ENCODE measurements at places on chromosomes 2 and 18.

DNA sequence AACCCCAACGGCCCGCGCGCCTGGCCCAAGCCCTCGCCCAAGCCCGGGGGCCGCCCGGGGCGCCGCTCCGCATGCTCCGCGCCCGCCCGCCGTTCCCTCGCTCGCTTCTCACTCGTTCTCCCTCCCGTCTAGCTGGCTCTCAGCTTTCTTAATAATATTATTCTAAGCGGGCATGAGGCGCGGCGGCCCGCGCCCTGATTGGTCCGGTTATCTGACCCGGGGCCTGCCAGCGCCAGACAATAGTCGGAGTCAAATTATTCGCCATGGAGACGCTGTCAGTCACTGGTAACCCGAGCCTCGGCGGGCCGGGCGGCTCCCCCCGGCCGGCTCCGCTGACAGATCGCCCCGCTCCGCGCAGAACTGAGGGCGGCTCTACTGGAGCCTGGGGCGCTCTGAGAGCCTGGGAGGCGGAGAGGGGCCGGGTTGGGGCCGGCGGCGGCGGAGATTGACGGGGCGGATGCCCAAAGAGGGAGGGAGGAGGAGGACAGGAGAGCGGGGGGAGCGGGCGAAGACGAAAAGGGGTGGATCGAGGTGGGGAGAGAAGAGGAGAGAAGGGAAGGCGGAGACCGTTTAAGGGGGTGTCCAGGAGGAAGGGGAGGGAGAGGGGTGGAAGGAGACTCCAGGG is at the start of gene SIX2:
TSS of gene SIX2 (minus strand) at position 150 of the 625 bp plus-strand sequence. CDS start 342 bp downstream, outside the sequence.
- DNase-seq, result no peak

- no peak for DNase-seq
Observed at GRCh38 chr2:15334644-15335326, 226.3 kb downstream of the NBAS start.

DNA sequence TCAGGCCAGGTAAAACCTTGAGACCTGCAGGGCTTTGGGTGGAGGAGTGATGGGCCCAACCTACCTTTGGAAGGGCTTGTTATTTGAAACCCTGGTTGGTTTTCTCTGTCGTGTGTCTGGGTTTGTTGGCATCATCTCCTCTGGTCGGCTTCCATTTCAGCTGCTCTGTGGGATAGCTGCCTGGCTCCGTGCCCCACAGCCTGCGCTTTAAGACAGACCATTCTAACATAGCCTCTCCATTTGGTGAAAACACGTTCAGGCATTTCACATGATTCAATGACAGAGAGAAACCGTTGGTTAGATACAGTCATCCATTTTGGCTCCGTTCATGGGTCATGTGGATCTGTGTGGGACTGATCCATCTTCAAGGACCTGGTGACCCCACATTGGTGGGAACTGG is 37.0 kb upstream of the LYPD6B start:
- no peak for DNase-seq

GRCh38 chr2:191321861-191322662 is 76.9 kb downstream of the MYO1B start:
- no peak for DNase-seq

DNA sequence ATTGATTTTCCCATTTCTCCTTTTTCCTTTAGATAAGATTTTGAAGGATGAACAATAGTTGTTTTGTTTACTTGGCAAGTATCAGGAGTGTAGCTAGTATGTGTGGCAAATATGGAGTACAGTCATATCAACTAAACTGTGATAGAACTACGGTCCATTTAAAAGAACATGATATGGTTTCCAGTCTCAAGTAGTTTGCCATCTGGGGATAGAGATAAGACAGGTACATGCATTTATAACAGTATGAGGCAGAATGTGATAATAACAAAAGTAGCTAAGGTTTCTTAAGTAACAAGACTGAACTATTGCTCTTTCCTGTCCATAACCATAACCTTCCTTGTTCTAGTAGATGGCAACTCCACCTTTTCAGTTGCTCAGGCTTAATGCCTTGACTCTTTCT is 75.6 kb upstream of the TACR1 start:
- DNase-seq, result no peak

DNA sequence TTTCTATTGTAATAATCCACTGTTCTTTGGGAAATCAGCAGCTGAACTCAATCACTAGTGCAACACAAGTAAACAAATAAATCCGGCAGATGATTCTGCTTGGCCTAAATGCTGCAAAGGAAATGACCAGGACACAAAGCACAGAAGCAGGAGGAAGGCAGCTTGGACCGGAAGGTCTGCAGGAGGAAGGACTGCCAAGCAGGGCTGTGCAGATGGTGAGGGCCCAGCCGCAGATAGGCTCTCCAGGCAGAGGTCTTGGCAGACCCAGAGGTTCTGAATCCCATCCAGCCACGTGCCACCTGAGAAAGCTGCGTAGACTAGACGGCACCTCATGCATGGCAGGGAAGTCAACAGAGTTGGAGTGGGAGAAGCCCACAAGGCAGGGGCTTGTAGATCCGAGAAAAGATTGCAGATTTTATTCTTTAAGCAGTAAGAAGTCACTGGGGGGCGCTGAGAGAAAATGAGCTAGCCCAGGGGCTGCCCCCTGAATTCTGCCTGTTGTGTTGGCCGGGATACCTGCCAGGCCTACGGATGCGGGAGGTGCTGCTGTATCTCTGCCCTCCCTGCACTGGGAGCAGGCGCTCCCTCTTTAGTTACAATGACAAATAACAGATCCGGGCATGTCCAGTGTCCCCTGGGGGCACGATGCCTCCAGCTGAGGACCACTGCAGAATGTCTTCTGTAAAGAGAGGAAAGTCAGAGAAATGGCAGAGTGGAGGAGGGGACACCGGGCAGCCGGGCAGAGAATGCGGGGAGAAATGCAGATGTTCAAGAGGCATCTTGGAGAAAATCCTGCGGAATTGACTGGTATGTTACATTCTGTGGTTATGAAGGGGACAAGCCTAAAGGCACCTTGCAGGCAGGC is 153.5 kb downstream of the PXDN start:
- no peak for DNase-seq

DNA sequence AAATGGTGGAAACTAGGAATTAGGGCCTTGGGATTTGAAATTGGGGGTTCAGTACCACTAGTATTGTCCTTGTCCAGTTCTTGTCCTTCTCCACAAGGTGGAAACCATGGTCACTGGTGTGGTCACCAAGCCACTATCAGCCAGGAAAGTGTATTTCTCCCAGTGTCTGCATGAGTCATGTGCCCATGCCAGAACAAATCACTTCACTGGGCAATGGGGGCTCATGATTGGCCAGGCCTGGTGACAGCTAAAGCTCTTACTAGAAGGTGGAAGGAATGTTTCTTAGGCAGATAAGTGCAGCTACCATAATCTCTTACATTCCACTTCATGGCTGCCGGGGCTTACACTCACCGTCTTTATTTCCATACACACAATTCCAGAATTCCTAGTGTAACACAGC is 124.8 kb upstream of the TACR1 start:
- no peak for DNase-seq

DNA sequence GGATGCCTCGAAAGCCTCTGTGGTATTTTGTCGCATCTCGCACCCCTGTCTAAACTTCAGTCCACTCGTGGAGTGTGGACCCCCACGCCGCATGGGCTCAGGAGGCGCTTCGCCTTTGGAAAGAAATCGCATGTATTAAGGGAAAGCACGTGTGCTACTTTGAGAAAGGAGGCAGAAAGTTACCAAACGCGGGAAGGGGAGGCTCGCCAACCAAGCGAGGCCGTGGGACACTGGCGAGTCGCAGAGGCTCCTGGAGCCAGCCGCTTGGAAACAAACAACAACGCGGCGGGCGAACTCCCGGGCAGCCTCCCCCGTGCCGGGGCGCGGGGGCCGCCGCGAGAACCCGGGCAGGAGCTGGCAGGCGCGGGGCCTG is 455 bp upstream of the AGAP1 start:
- no peak for DNase-seq

DNA sequence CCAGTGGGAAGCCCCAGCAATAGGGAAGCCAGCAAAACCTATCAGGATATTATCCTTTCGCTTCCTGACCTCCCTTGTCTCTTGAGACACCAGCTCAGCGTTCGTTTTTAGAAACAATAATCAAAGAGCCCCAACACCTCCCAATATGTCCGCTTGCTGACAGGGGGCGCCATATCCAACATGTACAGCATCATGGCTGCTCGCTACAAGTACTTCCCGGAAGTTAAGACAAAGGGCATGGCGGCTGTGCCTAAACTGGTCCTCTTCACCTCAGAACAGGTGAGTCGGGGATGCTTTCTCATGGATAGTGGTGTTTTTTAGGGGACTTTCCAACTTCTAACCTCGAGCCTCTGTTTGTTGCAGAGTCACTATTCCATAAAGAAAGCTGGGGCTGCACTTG is 28.7 kb downstream of the GAD1 start:
- DNase-seq, result no peak

DNA sequence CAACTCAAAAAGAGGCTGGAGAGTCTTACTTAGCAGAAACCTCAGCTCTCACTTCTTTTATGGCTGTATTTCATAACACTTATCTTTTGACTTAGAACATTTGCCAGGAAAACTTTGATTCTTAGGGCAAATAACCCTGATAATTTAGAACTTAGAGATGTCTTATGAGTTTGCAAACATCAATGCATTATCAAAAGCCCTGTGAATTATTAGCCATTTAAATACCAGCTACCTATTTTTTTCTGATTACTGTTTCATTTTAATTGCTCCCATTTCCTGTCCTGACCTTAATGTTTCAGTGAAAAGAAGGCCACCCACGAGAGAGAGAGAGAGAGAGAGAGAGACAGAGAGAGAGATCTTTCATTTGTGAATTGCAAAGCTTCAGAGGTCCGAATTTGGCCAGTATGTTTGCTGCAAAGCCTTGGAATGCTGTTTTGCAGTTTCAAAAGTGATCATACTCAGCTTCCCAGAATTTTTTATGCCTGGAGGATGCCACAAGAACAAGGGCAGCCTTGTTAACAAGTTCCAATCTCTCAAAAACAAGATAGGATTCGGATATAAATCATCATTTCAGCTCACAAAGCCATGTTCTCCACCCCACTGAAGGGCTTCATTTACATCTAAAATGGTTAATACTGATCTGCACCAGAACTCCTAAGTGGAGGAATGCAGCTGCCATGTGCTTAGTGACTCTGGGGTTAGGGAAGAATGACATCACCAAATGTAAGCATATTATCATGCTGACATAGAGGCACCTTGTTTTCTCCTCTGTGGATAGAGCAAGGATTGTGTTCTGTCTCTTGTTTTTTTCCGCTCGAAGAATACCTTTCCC is 478.2 kb downstream of the ARHGAP15 start:
- no peak for DNase-seq

DNA sequence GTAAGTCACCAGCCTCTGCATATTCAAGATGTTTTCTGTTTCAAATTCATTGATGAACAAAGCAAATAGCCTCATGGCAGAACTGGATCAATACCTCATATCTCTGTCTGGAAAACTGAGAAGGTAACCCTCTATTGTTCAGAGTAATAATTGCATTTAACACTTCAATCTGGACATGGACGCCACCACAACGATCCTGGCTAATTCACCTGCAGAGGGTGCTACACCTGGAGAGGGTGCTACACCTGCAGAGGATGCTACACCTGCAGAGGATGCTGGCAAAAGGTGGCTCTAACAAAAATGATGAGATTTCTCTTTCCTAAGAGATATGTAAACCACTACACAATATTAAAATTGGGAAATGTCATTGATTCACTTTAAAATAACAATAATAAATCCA is 183.1 kb upstream of the HNRNPA3 start:
- DNase-seq, result no peak

GRCh38 chr2:207969249-207969648 is 56.1 kb downstream of the PLEKHM3 start:
- DNase-seq, result no peak

- DNase-seq, result no peak
Observed at GRCh38 chr2:66580166-66581049, 145.5 kb downstream of the MEIS1 start.

GRCh38 chr2:71891155-71891554 is 256.5 kb downstream of the CYP26B1 start:
- no peak for DNase-seq

DNA sequence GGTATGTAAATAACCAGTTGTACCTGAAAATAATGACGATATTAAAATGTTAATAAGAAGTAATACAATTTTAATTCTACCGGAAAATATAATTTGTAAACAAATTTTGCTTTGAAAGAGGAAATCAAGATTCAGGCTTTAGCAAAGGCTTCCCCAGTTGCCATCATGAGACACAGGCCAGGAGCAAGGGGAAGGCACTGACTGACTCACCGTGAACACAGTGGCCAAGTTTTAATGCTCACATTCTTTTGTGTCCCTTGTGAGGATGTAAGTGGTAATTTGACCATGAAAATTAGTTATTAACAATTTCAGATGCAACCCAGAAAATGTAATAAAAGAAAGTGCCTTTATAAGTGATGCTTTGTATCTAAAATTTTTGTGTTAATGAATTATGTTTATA is 164.1 kb downstream of the GREB1L start:
- DNase-seq, result no peak

GRCh38 chr2:172389685-172390339 is 37.6 kb upstream of the ITGA6 start:
- no peak for DNase-seq

- no peak for DNase-seq
Observed at GRCh38 chr2:105888625-105889024, 143.9 kb downstream of the NCK2 start.

DNA sequence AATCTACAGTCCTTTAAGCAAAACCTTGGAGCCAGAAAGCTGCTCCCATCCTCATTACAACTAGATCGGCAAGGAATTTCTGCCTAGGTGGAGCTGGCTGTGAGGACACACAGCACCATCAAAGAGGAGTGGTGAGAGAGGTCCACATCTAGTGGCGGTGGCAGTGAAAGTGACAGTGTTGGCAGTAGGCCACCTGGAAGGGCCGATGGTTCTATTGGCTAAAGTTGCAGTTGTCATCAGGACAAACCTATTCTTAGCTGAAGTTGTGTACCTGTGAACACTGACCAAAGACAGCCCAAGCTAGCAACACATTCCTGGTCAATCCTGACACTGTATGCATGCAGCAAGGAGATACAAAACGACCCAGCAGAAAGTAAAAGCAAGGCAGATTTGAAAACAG is 218.1 kb upstream of the CHAC2 start:
- DNase-seq, result no peak

GRCh38 chr2:10012963-10013461 is 30.3 kb upstream of the KLF11 start:
- DNase-seq, result no peak

GRCh38 chr2:60558536-60558935 is 5.1 kb upstream of the BCL11A start:
- no peak for DNase-seq

- DNase-seq, result no peak
Observed at GRCh38 chr18:1050012-1050657, 145.5 kb downstream of the ADCYAP1 start.

GRCh38 chr2:121263996-121264715 is 20.8 kb downstream of the TFCP2L1 start:
- DNase-seq, result no peak

GRCh38 chr2:111122631-111123421 is 2.1 kb downstream of the BCL2L11 start:
- no peak for DNase-seq

DNA sequence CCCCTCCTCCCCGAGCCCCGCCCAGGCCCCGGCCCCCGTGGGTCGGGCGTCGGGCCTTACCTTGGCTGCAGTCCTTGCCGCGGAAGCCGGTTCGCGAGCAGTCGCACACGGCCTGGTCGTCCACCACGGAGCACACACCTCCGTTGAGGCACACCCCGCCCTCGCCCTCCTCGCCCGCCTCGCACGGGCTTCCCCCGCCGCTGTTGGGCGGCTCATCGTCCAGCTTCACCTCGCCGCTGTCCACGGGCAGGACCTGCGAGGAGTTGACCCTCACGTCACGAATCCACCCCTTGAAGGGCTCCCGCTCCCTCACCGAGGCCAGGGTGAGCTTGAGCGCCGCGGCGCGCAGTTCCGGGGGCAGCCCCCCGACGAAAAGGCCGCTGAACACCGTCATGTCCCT is 4.5 kb downstream of the NRXN1 start:
- no peak for DNase-seq
